ENCODE measurements at places on chromosomes 12 and 14. TPM values are rescaled to one million over a fixed set of nuclear protein-coding genes. Genes with fewer than 3 reads are reported as not detected.

RPL10L gene
- not detected for total RNA-seq

- peak; percentile 44 for DNase-seq
These were observed 415.5 kb downstream of the PCNX1 start for GRCh38 chr14:71322655-71323250.

DNA sequence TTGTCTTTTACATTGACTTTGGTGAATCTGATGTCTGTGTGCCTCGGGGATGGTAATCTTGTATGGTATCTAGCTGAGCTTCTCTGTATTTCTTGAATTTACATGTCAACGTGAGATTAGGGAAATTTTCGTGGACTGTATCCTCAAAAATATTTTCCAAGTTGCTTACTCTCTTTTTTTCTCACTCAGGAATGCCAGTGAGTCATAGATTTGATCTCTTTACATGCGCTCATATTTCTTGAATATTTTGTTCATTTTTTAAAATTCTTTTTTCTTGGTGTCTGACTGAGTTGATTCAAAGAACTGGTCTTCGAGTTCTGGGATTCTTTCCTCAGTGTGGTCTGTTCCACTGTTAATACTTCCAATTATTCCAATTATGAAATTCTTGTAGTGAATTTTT lies 207.7 kb downstream of the RAD51B start:
- DNase-seq = no peak

- no peak for DNase-seq
These were observed 229.1 kb upstream of the OR4E1 start for GRCh38 chr14:21902561-21903181.

DNA sequence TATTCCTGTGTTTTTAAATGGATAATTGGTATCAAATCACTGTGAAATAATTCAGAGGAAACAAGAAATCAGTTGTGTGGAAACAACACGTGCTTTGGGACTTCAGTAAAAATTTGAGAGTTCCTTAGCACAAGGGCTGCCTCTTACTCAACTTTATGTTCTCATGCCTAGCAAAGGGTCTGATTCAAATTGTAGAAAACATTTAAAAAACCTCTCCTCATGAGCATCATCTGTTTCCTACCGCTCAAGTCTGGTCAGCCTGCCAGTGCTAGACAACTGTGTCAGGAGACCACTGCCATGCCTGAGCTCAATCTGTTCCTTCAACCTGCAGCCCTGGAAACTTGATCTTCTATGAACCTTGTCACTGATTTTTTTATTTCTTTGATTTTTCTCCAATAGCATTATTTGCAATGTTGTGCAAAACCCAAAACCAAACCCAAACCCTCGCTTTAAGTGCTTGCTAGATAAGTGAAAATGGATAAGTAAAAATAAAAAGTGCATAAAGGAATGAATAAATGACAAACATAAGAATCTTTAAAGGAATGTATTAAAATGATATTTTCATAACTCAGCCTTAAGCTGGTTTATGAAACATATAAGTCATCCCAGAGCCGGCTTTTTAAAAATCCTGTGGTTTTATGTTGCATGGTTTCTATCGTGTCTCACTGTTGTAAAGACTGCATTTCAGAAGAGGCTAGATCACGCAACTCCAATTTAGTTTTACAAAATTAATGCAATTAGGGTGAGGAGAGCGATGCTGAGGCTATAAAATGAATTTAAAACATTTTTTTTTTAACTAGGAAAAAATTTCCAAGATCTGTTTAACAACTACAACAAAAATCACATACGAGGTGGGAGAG lies 361.2 kb upstream of the PDE3A start:
- no peak for DNase-seq

TAS2R30 gene
- total RNA-seq = 29.1 TPM

- no peak for DNase-seq
These were observed 83.3 kb downstream of the CCER1 start for GRCh38 chr12:90871726-90872096.

SLC4A8 gene
- total RNA-seq = 67.1 TPM

ARHGAP9 gene
- total RNA-seq = 2.1 TPM

DNA sequence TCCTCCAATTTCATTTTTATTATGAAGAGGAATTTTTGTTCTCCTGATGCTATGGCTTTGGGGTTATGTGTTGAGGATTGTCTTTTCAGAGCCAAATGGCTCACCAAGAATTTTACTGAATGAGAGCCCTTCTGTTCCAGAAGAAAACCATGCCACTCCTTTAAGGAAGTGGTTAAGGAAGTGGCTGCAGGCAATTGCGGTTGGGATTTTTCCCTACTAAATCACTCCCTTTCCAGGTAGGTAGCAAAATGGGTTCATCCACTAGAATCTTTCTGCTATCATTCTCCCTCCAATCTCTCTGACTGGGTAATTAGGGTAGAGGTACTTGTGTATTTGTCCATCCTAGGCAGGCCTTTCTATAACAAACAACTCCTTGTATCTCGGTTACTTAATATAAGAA lies 163.1 kb downstream of the TTC8 start:
- no peak for DNase-seq

GRCh38 chr14:32633224-32633859 lies 304.2 kb downstream of the AKAP6 start:
- DNase-seq = no peak

- no peak for DNase-seq
These were observed 2.6 kb upstream of the SLC11A2 start for GRCh38 chr12:51028813-51029150.

DNA sequence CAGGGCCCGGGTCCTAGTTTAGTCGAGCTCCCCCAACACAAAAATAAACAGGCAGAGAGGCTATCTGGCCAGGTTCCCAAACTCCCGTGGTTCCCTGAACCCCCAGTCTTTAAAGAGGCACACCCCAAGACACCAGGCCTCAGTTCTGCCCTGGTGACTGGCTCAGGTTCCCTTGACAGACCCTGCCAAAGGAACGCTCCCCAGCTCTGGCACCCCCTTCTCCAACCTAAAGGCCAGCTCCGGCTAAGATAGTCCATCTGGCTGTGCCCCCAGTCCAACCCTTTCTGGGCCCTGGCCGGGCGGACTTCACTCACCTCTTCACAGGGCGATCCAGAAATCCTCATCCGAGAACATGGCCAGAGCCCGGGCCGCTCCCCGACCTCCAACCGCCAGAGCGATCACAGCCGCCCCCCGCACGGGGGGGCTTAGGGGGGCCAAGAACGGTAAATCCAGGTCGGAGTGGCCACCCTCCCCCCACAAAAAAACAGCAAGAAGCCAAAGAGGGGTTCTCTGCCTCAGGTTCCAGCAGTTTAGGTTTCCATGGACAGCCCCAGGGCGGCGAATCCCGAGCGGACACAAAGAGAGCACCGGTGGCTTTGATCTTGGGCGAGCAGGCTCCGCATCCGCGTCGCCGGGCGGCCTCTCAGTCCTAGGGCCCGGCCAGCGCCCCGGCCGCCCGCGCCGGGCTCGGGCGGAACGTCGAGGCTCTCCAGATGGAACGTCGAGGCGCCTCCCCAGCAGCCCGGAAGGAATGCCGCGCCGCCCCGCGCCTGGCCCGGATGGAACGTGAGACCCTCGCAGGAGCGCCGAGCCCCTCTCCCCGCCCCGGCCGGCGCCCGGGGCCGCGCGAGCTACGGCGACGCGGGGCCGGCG lies 1.1 kb downstream of the KMT2D start:
- DNase-seq = no peak

DNA sequence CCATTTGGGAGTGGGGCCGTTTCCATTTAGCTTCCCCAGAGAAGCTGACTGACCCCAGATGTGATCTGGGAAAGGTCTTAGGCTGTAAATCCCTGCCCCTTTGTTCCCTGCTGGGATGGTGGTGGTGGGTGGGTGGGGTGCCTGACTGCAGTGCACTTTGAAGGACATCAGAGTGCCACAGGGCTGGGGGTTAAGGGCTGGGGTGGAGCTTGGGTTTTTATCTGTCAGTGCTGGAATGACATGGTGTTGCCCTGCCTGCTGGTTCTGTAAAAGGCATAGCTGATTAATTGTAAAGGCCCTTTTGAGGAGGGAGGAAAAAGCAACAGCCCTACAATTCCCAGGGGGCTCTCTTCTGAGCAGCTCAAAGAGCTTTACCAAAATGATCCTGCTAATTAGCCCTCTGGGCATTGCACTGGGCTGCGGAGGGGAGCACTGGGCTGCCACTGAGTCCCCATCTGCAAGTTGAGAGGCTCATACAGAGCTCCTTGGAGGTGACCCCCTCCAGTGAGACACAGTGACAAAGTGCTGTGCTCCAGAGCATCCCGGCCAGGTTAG lies 21.1 kb downstream of the PLEKHG3 start:
- DNase-seq = no peak

DNA sequence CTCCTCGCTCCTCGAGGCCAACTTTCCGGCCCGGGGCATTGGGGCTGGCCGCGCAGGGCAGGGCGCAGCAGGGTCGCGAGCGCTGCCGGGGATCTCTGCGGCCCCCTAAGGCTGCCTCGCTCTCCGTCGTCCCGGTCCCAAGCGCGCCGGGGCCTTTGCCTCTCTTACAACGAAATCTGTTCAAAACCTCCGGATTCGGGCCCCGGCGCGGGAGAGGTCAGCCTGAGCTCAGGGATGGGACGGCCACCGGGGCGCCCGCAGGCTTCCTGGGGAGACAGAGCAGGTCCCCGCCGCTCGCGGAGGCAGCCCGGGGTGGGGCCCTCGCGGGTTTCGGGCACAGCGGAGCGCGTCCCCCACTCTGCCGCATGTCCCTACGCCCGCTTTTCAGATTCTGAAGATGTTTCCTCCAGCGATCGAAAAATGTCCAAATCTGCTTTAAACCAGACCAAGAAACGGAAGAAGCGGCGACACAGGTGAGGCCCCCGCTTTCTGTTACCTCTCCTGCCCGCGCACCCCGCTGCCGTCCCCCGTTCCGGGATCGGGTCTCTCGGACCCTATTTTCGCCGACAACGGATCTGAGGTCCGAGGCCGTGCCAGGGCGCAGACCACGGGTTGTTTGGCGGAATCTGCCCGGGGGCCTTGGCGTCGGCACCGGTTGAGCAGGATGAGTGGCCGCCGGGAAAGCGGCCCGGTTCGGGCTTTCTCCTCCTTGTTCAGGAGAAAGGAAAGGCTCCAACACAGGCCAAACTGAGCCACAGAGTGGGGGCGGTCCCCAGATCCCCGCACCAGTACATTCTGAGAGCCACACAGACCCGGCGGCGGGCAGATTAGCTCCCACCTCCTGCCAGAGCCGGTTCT lies 1.8 kb downstream of the VSX2 start:
- peak; percentile 23 for DNase-seq

- no peak for DNase-seq
These were observed 8.5 kb downstream of the CTDSP2 start for GRCh38 chr12:57837864-57838562.

NFYB gene
- total RNA-seq = 33.8 TPM

DNA sequence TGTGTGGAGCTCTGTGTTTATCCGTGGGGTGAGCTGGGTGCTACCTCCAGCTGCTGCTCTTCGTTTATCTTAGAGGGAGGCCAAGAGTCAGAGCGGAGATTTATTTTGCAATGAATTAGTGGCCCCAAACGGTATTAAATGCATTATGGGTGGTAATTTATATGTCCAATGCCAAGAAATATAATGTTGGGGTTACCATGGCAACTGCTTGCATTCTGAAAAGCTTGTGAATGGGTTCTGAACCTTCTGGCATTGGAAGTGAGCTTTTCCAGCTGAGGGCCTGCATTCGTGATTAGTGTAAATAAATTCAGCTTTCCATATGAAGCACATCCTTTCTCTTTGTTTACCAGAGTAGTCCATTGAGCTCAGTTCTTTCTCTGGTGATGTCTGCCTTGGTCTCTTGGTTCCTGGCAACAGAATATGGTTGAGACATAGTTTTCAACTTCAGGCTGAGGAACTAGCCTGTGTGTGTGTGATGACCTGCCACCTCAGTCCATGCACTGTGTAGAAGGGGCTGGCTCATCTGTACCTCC lies 51.8 kb downstream of the TRAF3 start:
- DNase-seq = no peak

PROX2 gene
- not detected for total RNA-seq

DNA sequence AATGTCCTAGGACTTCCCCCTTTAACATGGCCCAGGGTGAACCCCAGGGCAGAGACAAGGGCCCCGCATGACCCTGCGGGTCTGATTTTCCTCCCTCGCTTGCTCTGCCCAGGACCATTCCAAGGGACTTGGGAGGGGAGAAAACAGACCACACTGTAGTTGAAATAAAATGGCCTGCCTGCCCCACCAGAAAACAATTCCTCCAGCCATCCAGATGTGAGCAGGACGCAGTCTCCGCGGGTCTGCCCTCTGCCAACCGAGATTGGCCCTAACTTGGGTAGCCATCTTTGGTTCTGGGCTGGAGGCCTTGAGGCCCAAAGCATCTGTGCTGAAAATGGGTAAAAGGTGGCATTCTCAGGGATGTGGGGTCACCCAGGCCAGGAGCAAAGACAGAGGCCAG lies 75.5 kb downstream of the RFLNA start:
- DNase-seq = no peak

- peak; percentile 14 for DNase-seq
These were observed 63.0 kb downstream of the GNS start for GRCh38 chr12:64696080-64696741.

GRCh38 chr14:34373191-34373590 lies 88.8 kb downstream of the SPTSSA start:
- no peak for DNase-seq

GRCh38 chr14:73612339-73613045 lies at the start of gene ACOT6:
ACOT6 (plus strand) TSS chr14:73612517; CDS start chr14:73612572, 55 bp downstream.
- DNase-seq = peak; percentile 74
